ENCODE measurements at places on chromosomes 1 and 21.

DNA sequence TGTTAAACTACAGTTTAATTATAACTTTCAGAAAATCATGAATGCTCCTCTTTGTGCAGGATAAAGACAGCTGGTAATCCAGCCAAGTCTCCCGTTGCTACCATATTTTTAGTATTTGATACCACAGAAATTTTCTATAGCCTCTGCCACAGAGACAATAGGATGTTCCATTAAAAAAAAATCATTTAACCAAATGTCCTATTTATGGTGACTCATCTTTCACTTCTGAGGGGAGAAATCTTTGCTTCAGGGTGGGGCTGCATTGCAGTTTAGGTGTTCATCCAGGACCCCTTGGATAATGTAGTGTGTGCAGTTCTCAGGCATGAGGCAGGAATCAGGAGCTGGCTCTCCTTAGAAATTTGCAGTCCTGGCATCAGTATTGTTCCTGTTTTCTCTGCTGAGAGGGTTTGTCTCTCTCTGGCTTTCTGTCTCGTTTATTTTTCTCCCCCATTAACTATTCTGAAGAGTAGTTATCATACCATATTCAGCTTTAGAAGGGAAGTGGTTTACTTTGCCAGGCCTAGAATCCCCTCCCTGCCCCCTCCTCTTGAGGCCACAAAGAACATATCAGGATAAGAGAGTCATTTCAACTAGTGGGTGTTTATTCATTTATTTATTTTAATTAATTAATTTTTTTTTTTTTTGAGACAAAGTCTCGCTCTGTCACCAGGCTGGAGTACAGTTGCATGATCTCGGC lies 3.1 kb downstream of the PRUNE1 start:
- no peak for DNase-seq

- DNase-seq, result peak; percentile 76
Measured at GRCh38 chr21:17387030-17387617, 125.7 kb upstream of the CXADR start.

- no peak for DNase-seq
Measured at GRCh38 chr1:233144434-233144833, 151.1 kb downstream of the PCNX2 start.

DNA sequence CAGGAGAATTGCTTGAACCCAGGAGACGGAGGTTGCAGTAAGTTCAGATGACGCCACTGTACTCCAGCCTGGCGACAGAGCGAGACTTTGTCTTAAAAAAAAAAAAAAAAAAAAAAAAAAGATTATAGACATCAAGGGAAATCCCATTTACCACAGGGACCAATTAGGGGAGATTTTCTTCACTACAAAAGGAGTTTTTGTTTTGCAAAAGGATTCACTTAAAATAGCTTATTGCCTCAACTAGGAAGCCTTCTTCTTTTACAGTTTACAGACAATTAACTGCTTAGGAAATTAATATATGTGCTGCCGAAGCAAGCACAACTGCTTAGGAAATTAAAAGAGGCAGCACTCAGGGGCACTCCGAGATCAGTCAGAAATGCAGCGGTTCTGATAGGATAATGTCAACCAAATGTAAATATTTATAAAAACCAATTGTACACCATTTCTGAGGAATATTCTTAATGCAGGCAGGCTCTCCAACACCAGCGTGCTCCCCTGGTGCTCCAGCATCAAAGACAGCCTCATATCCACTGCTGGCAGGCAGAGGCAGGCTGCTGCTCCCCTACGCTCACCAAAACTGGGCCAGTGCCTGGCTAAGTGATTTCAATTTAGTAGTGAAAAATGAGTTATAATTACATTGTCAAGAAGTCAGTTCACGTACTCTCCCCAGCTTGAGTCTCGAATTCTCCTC lies 107.9 kb upstream of the RAB4A start:
- no peak for DNase-seq

DNA sequence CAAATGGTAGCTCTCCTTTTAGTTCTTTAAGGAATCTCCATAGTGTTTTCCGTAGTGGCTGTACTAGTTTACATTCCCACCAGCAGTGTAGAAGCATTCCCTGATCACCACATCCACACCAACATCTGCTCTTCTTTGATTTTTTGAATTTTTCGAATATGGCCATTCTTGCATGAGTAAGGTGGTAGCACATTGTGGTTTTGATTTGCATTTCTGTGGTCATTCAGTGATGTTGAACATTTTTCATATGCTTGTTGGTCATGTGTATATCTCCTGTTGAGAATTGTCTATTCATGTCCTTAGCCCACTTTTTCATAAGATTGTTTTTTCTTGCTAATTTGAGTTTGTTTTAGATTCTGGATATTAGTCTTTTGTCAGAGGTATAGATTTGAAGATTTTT lies 84.6 kb upstream of the B3GALT2 start:
- no peak for DNase-seq

- no peak for DNase-seq
Measured at GRCh38 chr1:67939186-67939743, 106.0 kb upstream of the GNG12 start.

DNA sequence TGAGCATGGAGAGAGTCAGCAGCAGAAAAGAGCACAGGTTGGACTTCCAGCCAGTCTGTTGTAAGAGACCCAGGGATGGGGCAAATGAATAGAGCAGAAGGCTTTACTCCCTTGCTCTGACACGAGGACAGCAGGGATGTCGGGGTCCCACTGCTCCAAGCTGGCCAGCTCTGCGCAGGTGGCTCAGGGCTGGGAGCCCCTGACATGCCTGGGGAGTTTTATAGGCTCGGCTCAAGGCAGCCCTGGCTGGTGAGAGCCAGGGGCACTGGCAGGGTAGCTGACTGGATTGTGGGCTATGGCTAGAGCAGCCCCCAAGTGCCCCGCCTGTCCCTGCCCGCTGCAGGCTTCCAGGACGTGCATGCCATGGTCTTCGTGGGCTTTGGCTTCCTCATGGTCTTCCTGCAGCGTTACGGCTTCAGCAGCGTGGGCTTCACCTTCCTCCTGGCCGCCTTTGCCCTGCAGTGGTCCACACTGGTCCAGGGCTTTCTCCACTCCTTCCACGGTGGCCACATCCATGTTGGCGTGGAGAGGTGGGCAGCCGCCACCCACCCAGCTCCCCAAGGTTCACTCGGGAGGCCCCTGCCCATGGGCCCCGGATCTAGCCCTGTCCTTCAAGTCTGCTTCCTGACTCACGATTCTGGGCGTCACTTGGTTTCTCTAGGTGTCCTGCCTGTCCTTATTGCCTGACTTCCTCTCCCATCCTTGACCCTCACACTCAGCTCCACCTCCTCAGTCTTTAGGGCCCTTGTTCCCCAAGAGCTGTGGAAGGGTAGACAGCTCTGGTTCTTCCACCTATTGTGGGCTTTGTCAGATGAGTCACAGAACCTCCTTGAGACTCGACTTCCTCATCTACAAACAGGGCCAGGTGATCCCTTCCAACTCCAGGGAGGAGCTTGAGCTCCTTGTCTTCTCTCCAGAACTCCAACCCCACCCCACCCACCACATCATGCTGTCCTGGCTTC lies 8.2 kb downstream of the RHBG start:
- no peak for DNase-seq

- DNase-seq, result no peak
Measured at GRCh38 chr1:80640978-80641377, 1159.8 kb upstream of the ADGRL2 start.

GRCh38 chr1:2574350-2574749 lies 12.2 kb upstream of the PRXL2B start:
- no peak for DNase-seq

- DNase-seq, result no peak
Measured at GRCh38 chr1:77179632-77180031, 39.6 kb downstream of the PIGK start.

GRCh38 chr1:248155927-248156326 lies 11.0 kb downstream of the OR2M5 start:
- no peak for DNase-seq

- no peak for DNase-seq
Measured at GRCh38 chr1:177779166-177779965, 190.5 kb downstream of the SEC16B start.

DNA sequence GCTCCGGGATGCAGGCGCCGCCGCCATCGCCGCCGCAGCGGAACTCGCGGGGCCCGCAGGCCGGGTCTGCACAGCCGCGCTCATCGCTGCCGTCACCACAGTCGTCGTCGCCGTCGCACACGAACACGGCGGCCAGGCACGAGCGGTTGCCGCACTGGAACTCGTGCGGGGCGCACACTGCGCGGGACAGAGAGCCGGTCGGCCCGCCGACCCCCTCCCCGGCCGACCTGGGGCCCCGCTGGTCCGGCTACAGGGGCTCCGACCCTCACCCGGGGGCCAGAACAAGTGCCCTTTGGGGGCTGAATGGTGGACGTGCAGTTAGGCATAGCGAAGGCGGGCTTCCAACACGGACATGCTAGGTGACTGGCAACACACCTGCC lies 38.6 kb upstream of the MAGOH start:
- no peak for DNase-seq

DNA sequence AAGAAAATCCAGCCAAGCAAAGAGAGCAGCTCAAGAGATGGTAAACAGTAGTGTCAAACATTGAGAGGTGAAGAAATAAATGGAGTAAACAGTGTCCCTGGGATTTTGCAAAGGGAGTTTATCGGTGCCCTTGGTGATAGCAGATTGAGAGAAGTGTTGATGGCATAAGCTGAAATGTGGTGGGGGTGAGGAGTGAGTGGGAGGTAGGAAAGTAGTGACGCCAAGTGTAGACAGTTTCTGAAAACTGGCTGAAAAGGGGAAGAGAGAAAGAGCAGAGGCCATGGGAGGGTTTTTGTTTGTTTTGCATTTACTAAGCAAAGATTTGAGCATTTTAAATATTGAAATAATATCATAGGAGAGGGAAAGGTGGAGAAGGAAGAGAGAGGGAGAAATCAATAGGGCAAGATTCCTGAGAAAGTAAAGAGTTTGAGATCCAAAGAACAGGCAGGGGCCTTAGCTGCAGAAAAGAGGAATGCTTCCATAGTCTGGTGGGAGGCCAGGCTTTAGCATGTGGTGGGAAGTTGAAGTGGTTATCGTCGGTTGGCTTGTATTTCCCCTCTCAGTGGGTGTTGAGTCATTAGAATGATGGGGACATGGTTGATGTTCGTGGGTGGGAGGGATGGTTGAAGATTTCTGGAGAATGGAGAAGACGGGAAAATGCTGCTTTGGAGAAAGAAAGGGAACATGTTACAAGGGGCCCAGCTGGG lies 26.8 kb upstream of the RASAL2 start:
- DNase-seq, result no peak

DNA sequence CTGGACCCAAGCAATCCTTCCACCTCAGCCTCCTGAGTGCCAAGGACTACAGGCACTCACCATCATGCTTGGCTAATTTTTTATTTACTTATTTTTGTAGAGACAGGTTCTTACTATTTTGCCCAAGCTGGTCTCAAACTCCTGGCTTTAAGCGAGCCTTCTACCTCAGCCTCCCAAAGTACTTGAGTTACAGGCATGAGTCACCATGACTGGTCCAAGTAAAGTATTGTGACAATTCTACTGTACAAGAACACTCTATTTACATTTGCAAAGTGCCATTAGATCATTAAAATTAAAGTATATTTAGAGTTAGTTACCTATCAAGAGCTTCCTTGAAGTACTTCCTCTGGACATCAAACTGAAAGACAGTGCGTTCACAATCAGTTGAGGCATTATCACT lies 44.8 kb downstream of the NRDC start:
- DNase-seq, result no peak
